Activated T-cell treated with anti-CD3 and anti-CD28 coated beads, Interleukin-2, amount 50 U/mL, for 72 hours (primary cell): ENCODE measurements at places on chromosomes 7 and 10. TPM values are rescaled to one million over a fixed set of nuclear protein-coding genes. Genes with fewer than 3 reads are reported as not detected.

The HTR7 gene
- 0.09 TPM for total RNA-seq

The TMEM229A gene
- total RNA-seq, result not detected

DNA sequence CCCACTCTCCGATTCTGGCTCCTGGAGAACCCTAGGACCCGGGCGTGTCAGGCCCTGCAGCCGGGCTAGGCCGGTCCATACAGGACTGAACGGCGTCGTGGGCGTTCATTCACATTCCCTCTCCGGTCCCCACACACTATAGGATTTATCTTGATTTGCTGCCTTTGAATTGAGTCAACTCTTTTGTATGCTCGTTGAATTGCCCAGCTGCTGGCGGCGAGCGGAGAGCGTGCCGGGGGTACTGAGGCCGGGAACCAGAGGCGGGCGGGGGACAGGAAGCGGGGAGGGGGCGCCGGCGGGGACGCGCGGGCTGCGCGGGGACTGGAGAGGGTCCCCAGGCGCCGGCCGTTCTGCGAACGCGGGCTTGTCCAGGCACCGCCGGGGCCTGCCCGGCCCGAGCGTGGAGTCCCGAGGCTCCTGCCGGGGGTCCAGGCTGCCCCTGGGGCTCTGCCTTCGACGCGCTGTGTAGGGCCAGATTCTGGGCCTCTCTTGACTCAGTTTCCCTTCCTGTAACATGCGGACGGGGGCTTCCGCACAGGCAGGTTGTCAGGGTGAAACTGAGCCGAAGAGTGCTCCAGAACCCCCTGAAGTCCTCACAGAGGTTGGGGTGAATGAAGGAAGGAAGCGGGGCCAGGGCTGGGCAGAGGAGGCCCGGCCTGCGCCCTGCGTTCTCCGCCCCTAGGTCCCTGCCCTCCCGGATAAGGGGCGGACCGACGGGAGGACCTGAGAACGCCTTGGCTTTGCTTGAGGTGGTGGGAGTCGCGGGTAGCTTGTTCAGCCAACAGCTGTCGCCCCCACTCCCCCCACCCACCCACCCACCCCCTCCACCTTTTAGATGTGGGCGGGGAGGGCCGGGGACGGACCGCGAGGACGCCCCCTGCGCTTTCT is 769 bp upstream of the ELFN1 start:
- no peak for DNase-seq

DNA sequence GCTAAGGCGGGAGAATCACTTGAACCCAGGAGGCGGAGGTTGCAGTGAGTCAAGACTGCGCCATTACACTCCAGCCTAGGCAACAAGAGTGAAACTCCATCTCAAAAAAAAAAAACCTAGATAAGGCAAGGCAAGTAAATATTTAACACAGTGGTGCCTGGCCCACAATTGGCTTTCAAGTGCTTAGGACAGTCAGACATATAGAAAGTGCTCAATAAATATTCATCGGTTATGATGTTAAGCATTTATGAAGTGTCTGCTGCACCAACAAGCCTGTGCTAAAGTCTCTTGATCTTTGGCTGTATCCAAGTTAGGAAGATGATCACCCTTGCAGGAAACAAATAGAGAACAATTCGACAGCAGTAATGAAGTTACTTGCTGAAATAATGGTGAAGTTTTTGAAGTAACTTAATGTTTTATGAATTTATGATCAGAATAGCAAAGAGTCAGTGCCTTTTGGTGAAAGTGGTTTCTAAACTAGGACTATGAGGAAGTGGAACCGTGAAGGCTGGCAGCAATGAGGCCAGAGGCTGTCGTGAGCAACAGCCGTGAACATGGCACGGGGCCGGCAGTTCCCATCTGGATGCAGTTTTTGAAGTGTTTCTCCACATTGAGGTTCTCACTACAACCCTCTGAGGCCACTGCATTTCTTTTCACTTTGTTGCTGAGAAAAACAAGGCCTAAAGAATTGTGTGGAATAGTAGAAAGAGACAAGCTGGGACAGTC is 48.1 kb upstream of the GATA3 start:
- DNase-seq, result no peak

GRCh38 chr10:16520900-16521299 is 779 bp downstream of the C1QL3 start:
- peak; percentile 61 for DNase-seq

DNA sequence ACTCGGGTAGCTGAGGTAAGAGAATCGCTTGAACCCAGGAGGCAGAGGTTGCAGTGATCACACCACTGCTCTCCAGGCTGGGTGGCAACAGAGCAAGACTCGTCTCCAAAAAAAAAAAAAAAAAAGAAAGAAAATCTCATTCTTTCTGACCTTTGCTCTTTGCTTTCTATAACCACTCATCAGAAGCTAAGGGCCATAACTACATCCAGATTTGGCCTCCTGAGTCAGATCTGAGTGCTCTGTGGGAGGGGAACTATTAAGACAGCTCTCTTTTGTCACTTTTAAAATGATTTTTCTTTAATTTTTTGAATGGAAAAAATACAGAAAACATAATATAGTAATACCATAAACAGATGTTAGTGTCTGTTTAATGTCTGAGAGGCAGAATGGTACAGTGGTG is 210.1 kb downstream of the KIAA1217 start:
- DNase-seq, result no peak

- DNase-seq, result no peak
Observed at GRCh38 chr7:104445393-104445792, 117.0 kb downstream of the LHFPL3 start.

GRCh38 chr10:111989136-111989911 is 194.2 kb downstream of the GPAM start:
- no peak for DNase-seq

- no peak for DNase-seq
Observed at GRCh38 chr10:17758896-17759295, 6.9 kb downstream of the TMEM236 start.

DNA sequence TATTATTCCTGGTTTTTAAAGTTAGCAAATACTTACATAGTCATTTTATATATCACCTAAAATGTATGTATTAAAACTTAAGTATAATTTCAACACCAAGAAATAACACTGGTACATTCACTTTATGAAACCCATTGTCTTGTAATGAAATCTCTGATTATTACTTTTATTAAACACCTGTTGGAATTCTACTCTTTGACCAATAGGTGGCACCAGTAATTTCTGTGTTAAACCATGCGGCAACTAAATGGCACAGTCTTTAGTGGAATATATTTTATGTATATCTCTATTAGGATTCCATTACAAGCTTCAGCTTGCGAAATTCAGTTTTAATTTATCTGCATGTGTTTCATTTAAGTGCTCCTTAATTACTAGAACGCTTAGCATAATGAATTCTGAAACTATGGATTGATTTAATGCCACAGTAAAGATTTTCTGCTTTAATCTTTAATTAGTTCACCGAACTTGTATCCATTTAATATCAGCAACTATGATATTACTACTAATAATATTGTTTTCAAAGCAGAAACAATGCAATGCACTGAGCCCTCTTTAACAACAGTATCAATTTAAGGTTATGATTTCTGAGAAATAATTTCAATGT is 181.3 kb downstream of the MAGI2 start:
- no peak for DNase-seq

- no peak for DNase-seq
Observed at GRCh38 chr10:29369419-29369818, 80.5 kb downstream of the LYZL1 start.

GRCh38 chr10:91493313-91493712 is 83.2 kb downstream of the HECTD2 start:
- no peak for DNase-seq

DNA sequence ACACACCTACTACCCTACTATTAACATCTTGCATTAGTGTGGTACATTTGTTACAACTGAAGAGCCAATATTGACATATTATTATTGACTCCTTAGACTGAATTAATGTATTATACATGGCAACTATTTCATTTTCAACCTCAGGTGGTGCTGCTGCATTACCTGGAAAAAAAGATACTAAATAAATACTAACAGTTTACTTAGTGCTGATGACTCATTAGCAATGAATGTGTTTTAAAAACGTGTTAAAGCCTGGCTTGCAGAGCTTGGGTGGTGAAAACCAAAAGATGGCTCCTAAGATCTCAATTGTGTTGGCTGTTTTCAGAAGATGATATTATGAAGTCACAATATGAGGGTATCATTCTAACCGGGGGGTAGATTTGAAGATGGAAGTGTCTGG is 34.8 kb downstream of the CFAP43 start:
- no peak for DNase-seq

The RPEL1 gene
- total RNA-seq, result not detected

The ALOX5 gene
- total RNA-seq, result 4.0 TPM

- DNase-seq, result no peak
Observed at GRCh38 chr7:39413636-39414223, 152.5 kb upstream of the YAE1 start.

GRCh38 chr7:24879291-24879690 is 100.7 kb downstream of the OSBPL3 start:
- DNase-seq, result no peak

The DKK1 gene
- not detected for total RNA-seq

DNA sequence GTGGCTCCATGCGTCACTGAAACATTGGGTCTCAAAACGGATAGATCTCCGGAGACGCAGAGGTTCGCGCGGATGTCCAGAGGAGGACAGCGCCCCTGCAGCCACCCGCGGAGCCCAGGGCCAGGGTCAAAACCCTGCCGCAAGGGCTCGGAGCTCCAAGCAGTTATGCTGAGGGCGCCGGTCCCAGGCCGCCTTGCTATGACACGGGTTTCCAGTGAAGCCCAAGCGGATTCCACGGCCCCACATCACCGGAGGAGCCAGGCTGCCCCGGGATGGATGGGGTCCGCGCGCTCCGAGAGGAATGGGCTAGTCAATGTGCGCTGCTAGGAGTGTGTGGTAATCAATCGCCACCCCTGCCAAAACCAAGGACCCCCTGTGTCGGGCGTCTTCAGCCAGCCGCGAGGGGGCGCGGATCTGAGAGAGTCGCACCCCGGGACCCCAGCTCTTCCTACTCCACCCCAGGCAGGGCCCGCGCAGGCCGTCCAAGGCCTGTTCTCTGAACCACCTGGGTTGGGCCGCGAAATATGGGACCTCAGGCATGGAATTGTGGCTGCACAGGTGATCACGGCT is 5.6 kb upstream of the EMX2 start:
- no peak for DNase-seq

The MET gene
- 2.4 TPM for total RNA-seq

DNA sequence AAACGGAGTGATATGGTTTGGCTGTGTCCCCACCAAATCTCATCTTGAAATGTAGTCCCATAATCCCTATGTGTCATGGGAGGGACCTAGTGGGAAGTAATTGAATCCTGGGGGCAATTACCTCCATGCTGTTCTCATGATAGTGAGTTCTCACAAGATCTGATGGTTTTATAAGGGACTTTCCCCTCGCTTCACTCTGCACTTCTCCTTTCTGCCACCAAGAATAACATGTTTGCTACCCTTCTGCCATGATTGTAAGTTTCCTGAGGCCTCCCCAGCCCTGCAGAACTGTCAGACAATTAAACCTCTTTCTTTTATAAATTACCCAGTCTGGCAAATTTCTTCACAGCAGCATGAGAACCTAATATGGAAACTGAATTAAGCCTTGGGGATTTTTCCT is 19.1 kb downstream of the FAM3C start:
- DNase-seq, result no peak

DNA sequence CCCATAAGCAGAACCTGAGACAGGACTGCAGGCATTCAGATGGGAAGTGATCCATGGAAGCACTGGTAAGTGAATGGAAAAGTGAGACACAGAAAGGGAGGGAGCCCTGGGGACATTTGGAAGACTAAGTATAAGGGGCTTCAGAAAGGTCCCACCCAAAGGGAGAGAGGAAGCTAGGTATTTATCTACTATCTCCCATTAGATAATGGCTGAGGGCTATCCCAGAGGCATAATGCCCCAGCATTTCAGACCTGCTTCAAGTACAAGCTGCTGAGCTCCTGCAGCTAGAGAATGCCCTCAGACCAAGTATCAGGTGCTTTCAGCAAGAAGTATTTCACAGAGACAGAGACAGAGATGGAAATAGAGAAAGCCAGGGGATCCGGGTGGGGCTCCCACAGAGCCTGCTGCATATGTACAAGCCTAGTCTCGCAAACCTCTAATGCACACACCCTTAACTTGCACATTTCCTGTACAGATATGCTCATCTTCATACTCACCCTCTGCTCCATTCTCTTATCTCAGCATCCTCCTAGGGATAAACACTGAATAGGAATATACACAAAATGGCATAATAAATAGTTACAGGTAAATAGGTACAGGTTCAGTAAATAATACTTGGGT is 20.2 kb downstream of the KDM7A start:
- DNase-seq, result no peak
